Iris pigment epithelial cell (primary cell): ENCODE measurements at places on chromosomes 1 and 21.

GRCh38 chr1:77322061-77322900, 40.5 kb downstream of the AK5 start:
- DNase-seq, result peak; percentile 90

GRCh38 chr1:21027805-21028204, 148.9 kb downstream of the EIF4G3 start:
- DNase-seq, result peak; percentile 28

- peak; percentile 72 for DNase-seq
These were observed 8.6 kb downstream of the CLDN14 start for GRCh38 chr21:36471254-36471723.

- peak; percentile 22 for DNase-seq
These were observed 26.5 kb downstream of the HMGCS2 start for GRCh38 chr1:119742202-119742601.

DNA sequence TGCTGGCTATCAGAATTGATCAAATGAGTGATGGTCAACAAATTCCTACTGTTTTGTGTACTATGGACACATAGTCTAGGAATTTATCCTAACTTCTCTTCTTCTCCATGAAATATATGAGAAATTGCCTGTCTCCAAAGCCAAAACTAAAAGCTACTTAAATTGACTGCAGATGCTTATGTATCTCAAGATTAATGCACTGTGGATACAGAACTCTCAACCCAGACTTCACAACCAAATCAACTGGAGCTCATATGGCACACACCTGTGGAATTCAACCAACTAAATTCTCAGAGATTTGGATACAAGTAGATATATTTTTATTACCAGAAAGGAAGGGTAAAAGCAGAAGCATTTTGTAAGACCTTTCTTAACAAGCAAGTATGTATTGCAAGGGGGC, 566.1 kb downstream of the LTN1 start:
- no peak for DNase-seq

DNA sequence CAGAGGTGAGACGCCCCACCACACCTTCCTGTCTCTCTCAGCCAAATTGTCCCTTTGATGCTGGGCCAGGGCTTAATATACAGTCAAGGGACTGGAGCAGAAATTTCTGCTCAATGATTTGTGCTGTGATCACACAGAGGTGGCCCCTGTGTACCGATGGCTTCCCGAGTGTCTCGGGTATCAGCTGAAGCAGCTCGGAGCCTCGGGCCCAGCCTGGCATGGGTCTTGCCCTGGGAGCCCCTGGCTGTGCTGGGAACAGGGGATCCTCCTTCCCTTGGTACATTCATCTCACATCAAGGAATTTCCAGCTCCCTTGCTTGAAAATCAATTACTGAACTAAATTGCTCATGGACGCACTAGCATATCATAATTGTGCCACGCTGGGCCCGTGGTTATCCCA, 148.8 kb upstream of the C1orf174 start:
- no peak for DNase-seq

GRCh38 chr21:26709090-26709489, 136.0 kb upstream of the CYYR1 start:
- peak; percentile 11 for DNase-seq

GRCh38 chr1:198908995-198909394, 270.2 kb downstream of the PTPRC start:
- DNase-seq, result no peak

GRCh38 chr1:53390261-53390660, 62.4 kb upstream of the LRP8 start:
- DNase-seq, result no peak

DNA sequence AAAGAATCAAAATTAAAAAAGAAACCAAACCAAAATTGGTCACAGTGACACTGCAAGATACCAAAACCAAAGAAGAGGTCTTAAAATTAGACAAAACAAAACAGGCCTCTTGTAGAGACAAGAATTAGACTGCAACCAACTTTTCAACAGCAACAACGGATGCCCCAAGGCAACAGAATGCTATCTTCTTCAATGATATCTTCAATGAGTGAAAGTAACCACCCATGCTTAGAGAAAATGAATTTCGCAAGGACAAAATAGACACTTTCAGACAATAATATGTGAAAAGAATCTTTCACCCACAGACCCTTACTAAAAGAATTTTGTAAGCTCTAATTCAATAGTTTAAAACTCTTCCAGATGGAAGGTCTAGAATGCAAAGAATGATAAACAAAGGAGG, 41.7 kb downstream of the USP48 start:
- DNase-seq, result peak; percentile 8

GRCh38 chr1:18673976-18674375, 43.3 kb downstream of the PAX7 start:
- DNase-seq, result peak; percentile 4

DNA sequence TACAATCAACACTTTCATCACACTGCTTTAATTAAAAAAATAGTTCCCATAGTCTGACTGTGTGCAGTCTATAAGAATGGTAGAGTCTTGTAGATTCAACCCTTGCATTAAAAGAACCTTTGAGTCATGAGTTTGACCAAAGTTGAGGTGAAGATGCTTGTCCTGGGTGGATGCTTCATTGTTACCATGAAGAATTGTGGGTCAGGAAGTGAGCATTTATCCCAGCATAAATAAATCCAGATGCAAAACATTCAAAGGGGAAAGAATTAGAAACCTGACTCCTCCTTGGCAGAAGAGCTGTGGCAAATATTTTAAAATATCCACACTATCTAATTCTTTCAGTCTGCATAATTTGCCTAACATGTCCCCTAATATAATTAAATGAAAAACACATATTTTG, 72.9 kb upstream of the SPAG17 start:
- no peak for DNase-seq

- no peak for DNase-seq
These were observed 2.0 kb downstream of the GFI1 start for GRCh38 chr1:92484472-92485380.

DNA sequence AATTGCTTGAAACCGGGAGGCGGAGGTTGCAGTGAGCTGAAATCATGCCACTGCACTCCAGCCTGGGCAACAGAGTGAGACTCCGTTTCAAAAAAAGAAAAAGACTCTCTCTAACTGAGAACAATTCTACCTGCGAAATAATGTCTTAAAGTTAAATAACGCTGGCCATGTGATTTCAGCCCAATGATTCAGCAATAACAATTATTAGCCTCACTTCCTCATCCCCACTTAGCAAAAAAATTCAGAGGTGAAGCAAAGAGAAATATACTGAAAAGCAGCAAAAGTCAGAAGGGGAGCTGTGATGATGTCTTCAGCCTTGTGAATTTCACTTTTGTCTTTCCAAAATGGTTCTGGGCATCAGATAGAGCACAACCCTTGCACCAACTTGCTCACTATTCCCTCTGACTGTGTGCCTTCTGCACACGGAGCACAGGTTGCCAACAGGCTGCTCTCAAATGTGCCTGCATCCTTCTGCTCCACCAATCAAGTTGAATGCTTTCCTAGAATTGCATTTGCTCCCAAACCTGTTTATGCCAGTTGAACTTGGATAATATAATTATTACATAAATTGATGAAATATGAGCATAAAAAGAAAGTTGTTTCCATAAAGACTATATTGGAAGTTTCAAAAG, 79.8 kb upstream of the IPO9 start:
- no peak for DNase-seq

DNA sequence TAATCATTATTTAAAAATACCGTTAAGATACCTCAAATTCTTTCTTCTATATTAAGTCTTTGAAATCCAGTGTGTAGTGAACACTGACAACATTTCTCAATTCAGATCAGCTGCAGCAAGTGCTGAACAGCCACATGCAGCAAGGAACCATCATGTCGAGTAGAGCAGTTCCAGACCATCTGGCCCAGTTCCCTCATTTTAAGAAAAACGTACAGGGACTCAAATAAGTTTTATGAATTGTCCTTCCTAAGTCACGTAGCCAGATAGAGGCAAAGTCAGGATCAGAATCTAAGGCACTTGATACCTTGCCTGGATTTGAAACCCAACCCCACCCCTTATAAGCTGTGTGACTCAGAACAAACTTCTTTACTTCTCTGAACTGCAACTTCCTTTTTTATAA, 132.4 kb downstream of the PROX1 start:
- no peak for DNase-seq

DNA sequence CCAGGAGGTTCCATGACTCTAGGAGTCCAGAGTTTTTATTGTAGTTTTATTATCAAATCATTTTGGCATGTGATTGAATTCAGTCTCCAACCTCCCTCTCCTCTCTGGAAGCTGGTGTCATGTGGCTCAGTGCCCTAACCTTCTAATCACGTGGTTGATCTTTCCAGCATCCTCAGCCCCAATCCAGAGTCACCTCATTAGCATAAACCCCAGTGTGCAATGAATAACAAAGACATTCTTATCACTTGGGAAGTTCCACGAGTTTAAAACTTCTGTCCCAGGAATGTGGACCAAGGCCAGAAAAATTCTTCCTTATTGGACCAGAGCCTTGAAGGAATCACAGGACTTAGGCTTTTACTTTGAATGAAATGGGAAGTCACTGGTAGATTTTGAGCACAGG, 52.2 kb downstream of the KIRREL1 start:
- DNase-seq, result peak; percentile 61

DNA sequence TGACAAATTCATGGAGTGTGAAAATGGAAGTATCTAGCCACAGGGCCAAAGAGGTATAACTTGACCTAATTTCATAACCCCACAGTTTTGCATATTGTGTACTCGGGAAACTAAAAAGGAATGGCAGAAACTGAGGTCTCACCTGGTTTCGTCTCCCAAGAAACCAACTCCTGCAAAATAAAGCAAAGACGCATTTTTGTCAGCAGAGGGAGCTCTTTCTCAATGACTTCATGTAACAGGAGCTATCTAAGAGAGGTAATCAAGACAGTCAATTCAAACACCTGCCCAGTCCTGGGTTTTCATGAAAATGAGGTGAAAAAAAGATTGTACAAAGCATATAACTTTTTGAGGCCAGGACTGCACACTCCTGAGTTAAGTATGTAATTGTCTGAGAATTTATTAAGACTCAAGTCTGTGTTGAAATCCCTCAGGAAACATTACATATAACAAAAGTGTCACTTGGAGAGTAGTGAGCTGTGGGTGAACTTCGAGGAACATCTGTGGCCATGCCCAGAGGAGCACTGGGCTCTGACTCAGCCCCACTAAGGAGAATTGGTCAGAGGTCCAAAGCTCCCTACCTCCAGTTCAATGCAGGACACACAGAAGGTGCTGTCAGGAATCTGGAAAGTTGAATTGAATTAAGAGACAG, 17.6 kb downstream of the FCRL4 start:
- peak; percentile 55 for DNase-seq

DNA sequence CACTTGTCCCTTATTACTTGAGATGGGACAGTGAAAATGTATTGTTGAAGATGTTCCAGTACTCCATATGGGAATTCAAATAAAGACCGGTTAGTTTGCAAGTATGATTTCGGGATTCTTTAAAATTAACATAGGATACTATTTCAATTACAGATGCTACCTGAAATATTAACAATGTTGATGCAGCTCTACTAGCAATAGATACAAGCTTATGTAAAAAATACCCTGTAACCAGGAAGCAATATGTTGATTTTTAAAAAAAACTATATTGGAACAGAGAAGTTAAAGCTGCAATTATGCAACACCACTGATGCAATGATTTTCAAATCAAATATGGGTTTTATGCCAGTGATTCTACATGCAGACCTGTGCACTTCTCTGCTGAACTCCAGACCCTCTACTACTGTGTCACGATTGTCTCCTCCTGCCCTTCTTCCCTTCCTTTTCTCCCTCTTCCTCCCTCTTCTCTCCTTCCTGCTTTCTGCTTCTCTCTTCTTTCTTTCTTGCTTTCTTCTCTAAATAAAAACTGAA, 179.2 kb downstream of the ATP6V1G3 start:
- DNase-seq, result peak; percentile 30

DNA sequence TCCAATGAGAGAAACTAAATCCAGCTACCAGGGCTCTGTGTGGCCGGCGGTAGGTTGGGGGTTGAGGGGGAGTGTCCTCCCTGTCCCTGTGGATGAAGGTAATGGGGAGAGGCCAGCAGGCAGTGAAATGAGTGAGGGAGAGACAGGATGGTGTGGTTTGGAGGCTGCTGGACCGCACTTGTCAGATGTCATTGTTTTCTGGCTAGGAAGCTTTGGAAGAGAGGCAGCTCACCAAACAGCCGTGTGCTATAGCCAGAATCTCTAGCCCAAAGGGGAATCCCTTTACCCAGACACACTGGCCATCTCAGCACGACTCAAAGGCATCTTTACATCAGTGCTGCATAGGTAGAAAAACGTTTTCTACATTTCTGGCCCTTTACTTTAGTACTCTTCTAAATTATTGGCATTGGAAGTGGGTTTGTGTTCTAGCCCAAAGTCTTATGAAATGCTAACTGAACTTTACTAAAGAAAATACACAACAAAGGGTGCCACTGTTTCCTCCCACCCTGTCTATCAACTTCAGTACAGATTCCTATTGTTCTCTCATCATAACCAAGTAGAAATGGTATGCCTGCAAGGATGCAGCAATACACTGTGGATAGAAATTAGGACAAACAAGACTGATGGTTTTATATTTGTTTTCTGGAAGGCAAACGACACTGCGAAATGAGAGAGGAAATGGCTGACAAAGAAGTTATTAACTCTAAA, 95.9 kb upstream of the COA6 start:
- no peak for DNase-seq

GRCh38 chr1:10835822-10836421, 39.5 kb upstream of the CASZ1 start:
- DNase-seq, result peak; percentile 41

GRCh38 chr1:167601442-167602383, 28.3 kb upstream of the RCSD1 start:
- no peak for DNase-seq

DNA sequence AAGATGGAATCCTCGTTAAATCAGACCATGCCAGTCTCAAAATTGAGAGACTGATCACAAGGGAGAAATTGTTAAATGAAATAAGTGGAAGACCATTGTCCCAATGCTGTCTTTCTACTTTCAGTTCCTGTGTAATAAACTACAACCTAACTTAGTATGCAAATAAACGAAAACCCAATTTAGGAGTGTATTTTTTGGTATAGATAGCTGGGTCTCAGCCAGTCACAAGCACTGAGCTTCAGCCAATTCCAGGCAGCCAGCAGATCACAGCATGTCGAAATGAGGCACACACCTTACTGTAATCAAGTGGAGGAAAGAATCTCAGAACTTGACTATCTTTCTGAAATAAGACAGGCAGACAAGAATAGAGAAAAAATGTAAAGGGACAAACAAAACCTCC, 33.0 kb upstream of the VN1R5 start:
- no peak for DNase-seq

DNA sequence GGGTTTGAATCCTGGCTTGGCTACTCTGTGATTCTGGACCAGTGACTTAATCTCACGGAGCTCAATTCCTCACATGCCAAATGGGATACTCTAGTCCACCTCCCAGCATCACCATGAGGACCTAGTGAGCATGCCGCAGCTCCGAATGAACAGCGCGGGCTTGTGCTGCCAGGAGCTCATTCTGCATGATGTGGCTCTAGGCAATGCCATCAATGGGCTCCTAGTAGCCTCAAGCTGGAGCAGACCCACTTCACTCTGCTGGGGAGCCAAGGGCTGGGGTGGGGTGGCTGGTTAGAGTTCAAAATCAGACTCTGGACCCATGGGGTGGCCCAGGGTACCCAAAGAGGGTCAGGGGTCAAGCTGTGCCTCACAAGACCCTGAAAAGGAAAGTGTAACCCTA, 41.5 kb downstream of the CDK18 start:
- no peak for DNase-seq
